Activated T-helper 17 cell treated with anti-CD3 and anti-CD28 coated beads, Interleukin-2, amount 50 U/mL, for 72 hours (primary cell): ENCODE measurements at places on chromosomes 12 and 14. TPM values are rescaled to one million over a fixed set of nuclear protein-coding genes. Genes with fewer than 3 reads are reported as not detected.

- ATAC-seq: peak; percentile 72
Observed at GRCh38 chr12:96258104-96258961, 64.2 kb downstream of the ELK3 start.

- ATAC-seq: no peak
Observed at GRCh38 chr12:16564675-16565074, 41.3 kb downstream of the LMO3 start.

- no peak for ATAC-seq
Observed at GRCh38 chr14:103144085-103144484, 20.8 kb downstream of the TNFAIP2 start.

DNA sequence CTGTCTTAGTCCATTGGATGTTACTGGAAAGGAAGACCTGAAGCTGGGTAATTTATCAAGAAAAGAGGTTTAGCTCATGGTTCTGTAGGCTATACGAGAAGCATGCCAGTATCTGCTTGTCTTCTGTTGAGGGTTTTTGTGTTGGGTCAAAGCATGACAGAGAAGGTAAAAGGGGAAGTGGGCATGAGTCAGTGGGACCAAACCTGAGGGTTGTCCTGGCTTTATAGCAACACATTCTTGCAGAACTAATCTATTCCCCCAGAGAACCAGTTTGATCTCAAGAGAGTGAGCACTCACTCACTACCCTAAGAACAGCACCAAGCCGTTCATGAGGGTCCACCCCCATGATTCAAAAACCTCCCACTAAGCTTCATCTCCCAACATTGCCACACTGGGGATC is 19.0 kb upstream of the KRAS start:
- peak; percentile 55 for ATAC-seq

GRCh38 chr12:124487066-124487833 is 80.2 kb downstream of the NCOR2 start:
- no peak for ATAC-seq

- no peak for ATAC-seq
Observed at GRCh38 chr12:2551412-2551900, 243.3 kb upstream of the FKBP4 start.

DNA sequence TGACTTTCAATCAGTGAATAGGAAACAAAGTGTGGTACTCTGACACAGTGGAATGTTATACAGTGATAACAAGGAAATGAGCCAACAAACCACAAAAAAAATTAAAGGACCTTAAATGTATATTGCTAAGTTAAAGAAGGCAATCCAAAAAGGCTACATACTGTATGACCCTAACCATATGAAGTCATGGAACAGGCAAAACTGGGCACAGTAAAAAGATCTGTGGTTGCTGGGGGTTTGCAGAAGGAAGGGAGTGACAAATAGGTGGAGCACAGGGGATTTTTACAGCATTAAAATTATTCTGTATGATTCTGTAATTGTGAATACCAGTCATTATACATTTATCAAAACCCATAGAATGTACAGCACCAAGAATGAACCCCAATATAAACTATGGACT is 112.6 kb downstream of the KCNC2 start:
- peak; percentile 16 for ATAC-seq

GRCh38 chr12:55253281-55253680 is 8.9 kb downstream of the OR6C74 start:
- ATAC-seq: no peak

DNA sequence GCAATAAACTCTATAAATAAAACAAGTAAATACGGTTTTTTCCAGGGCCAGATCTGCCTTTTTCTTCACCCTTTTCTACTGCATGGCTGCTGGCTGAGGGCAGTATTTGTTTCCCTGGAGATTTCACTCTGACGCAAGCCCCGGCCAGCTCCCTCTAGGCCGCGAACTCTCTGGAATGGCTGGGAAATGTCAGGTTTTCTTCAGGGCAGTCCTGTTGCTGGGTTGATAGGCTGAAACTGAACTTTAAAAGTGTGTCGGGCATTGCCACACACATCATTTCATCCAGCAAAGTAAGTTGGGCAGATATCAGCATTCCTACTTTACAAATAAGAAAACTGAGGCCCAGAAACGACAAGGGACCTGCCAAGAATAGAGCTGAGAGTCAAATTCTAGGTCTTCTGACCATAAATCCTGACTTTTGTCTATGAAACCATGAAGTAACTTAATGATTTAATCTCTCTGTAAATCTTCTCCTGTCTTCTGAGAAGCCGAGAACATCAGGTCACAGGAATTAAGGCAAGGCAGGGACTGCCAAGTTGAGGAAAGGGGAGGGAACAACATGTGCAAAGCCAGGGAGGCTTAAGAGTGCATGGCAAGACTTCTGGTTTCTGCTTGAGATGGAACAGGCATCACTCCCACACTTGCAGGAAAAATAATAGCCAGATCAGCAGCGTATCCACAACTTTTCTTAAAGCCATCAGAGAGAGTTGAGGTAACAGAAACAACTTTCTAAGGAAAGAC is 205.0 kb upstream of the CCDC196 start:
- ATAC-seq: no peak

- no peak for ATAC-seq
Observed at GRCh38 chr12:122489038-122489437, 11.7 kb downstream of the ZCCHC8 start.

- ATAC-seq: no peak
Observed at GRCh38 chr12:68100241-68100640, 59.3 kb downstream of the IFNG start.

- no peak for ATAC-seq
Observed at GRCh38 chr14:105247026-105247425, 1.3 kb upstream of the BTBD6 start.

- ATAC-seq: no peak
Observed at GRCh38 chr12:115378291-115378690, 694.3 kb upstream of the TBX3 start.

DNA sequence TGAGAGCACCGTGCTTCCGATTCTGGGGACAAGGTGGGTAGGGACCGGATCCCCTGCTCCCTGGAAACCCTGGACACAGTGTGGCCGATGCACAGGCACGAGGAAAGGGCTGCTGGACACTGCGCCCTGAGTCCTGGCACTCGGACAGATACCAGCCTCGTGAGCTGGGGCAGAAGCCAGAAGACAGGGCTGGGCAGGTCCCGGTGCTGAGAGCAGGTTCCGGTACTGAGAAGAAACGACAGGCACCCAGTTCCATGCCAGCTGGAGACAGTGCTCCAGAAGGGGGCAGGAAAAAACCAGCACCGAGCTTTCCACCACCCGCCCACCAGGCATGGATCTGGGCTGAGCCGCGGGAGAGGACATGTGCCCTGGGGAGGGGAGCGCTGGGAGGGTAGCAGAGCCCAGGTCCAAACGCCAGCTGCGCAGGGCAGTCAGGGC is 6.5 kb downstream of the XRCC3 start:
- no peak for ATAC-seq

DNA sequence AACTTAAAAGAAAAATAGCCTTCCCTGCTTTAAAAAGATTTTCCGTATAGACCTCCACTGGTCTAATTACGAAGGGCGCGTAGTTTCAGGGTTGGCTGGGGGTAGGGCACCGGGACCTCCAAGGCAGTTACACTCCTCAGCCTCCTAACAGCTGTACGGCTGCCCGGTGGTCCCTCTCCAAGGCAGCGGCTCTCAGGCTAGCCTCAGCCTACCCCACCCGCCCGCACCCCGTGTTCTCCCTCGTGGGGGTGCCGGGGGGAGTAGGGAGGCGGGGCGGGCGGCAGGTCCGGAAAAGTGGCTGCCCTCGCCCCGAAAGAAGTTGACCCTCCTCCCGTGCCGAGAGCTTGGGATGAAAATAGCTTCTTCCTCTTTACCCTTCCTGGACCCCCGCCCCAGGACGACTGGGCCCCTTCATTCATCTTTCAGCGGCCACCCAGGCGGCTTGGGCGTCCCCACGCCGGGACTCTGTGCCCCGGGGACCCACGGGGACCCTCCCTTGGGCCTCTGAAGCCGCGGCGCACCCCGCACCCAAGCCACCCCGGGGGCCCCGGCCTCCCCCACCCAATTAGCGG is 991 bp upstream of the RCOR1 start:
- ATAC-seq: no peak

- ATAC-seq: no peak
Observed at GRCh38 chr14:93047661-93048060, 68.1 kb downstream of the ITPK1 start.

DNA sequence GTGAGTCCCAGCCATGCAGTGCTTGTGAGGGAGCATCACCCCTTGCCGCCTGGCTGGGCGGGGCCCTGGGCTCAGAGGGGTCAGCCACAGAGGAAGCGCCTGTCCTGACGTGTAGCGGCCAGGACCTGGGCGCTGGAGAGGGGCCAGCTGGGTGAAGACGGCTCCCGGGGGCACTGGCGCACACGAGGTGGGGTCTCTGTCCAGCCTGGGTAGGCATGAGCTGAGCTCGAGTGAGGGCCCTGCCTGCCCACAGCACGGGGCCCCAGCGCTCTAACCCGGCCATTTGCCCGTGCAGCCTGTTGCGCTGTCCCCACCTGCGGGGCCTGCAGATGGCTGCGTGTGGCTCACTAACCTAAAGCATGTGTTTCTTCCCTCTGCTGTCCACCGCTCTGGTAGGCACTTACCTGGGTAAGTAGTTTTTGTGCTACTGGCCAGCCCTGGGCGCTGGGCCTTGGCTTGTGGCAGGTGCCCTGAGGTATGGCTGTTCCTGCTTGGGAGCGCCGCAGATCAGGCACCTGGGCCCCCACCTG is 6.6 kb upstream of the CRIP2 start:
- no peak for ATAC-seq

DNA sequence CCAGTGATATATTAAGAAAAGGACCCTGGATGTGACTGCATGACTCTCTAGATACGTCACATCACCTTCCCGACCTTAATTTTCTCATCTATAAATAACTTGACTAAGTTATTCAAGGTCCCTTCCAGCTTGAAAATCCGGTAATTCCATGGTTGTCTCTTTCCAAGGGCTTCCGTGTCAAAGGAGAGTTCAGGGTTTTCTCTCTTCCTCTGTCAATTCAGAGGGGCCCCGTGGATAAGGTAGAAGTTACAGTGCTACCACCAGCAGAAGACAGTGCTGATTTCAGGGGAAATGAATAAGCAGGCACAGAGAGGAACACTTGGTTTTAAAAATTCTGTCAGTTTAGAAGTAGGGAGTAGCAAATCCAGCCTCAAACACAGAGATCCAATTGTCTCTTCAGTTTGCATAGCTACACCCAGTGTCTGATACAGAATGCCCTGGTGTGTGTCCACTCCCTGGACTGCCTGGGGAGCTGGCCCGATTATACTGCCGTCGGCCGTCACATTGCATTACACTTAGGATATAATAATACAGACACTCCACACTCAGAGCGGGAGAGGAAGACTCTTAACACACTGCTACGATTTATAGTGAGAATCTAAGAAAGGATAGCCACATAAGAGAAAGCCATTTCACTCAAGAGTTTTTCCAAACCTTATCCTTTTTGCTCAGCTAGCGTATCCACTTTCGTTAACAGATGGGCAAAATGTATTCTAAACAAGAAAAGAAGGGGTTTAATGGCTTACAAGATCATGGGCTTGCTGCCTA is 54.7 kb upstream of the GTF2A1 start:
- ATAC-seq: no peak

GRCh38 chr12:5685935-5686334 is 254.0 kb downstream of the NTF3 start:
- no peak for ATAC-seq

Gene PLBD2
- 18.5 TPM for total RNA-seq

Gene ANKRD33
- not detected for total RNA-seq

Gene ZNF605
- total RNA-seq: 8.3 TPM

Gene TNS2
- 0.69 TPM for total RNA-seq

Gene GPR162
- 0.37 TPM for total RNA-seq

Gene TPPP2
- not detected for total RNA-seq

Gene CLEC9A
- not detected for total RNA-seq

Gene VRTN
- total RNA-seq: not detected

Gene TMEM106C
- total RNA-seq: 207 TPM

Gene SLC6A15
- total RNA-seq: 0.78 TPM

Gene NANOG
- not detected for total RNA-seq

Gene TAS2R10
- 0.48 TPM for total RNA-seq
